ENCODE measurements at places on chromosomes 2 and 18.
A peak's percentile ranks its signal among the peaks of the same experiment; 100 is the strongest.

DNA sequence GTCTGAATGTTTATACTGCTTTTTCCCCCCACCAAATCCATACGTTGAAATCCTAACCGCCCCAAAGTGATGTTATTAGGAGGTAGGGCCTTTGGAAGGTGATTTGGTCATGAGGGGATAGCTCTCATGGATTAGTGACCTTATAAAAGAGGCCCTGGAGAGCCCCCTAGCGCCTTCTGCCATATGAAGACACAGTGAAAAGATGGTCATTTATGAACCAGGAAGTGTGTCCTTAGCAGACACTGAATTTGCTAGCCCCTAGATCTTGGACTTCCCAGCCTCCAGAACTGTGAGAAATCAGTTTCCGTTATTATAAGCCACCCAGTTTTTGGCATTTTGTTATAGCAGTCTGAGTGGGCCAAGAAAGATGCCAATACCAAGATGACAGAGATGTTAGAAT lies 7.2 kb upstream of the TSN start:
- DNase-seq: peak; percentile 53

- DNase-seq: no peak
Observed at GRCh38 chr2:132439703-132440398, 23.2 kb downstream of the GPR39 start.

DNA sequence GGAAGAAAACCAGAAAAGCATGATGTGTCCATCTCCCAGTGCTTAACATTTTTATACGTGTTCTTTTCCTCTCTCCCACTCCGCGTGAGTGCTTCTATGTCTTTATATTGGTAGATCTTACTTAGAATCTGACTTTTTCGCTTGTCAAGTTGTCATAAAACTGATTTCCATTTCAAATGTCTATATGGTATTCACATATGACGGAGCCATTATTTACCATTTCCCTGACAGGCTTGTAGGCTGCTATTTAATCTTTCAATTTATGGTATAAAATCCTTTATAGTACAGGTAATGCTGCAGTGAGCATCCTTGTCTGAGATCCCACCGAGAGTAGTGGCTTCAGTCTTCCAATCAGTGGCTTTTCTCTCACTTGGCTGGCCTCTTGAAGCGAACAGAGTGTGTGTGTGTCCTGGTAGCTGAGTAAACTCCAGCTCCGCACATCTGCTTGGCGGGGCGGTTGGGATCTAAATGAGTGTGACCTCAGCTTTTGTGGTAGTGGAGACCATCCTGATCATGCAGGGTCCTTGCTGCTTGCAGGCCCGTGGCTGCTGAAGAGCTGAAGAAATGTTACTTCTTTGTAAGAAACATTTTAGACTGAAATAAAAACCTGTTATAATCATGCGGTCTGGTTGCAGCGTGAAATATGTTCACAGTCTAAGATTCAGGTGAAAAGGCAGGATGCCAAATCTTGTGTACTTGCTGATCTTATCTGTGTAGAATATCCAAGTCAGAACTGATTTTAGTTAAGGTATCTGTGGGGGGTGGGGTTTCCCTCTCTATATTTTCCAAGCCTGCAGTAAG lies 40.2 kb downstream of the INPP4A start:
- DNase-seq: no peak

- peak; percentile 20 for DNase-seq
Observed at GRCh38 chr2:217288472-217289063, 428.7 kb upstream of the TNP1 start.

DNA sequence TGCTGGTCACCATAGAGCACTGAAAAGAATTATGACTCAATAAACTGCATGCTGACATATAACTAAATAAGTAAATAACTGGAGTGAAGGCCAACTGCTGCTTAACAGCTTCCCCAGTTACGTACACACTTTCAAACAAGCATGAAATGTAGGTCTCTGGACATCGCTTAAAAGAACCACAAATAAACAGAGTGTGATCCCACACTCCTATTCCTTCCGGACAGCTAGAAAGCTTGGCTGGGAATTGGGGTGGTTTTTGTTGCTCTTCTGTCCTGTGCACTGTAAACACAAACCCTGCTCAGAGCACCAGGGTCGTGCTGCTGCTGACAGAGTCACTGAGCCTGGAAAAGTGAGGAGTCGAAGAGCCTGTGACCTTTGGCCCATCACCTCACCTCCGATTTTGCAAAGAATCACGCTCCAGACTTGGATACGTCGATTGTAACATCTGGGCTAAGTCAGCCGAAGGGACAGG lies 162.7 kb upstream of the NT5C1B start:
- no peak for DNase-seq

DNA sequence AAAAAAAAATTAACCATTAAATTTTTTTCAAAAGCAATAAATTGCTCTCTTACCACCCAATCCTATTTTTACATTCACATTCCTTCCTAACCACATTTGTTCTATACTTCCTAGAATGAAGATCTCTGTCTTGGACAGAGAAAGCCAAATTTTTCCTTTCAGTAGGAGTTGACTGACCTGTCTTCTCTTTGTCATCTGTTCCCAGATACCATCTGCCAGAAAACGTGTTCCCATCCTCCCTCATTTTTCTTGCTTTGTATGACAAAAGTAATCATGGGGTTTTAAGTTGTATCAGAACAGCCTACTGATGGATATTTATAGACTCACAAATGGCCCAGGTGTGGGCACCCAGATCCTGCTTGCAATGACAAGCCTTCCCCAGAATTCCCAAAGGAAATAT lies 182.1 kb downstream of the CYP26B1 start:
- DNase-seq: no peak

- DNase-seq: no peak
Observed at GRCh38 chr2:173353556-173353955, 1.1 kb upstream of the CDCA7 start.

- no peak for DNase-seq
Observed at GRCh38 chr2:172664766-172665165, 70.9 kb upstream of the RAPGEF4 start.

GRCh38 chr2:105144941-105145300 lies 96.6 kb upstream of the GPR45 start:
- DNase-seq: no peak

GRCh38 chr2:192286093-192286701 lies 91.5 kb upstream of the TMEFF2 start:
- DNase-seq: peak; percentile 43

GRCh38 chr18:46282177-46282570 lies 178.0 kb downstream of the HAUS1 start:
- DNase-seq: no peak

GRCh38 chr2:239507576-239508258 lies 106.9 kb upstream of the HDAC4 start:
- no peak for DNase-seq

DNA sequence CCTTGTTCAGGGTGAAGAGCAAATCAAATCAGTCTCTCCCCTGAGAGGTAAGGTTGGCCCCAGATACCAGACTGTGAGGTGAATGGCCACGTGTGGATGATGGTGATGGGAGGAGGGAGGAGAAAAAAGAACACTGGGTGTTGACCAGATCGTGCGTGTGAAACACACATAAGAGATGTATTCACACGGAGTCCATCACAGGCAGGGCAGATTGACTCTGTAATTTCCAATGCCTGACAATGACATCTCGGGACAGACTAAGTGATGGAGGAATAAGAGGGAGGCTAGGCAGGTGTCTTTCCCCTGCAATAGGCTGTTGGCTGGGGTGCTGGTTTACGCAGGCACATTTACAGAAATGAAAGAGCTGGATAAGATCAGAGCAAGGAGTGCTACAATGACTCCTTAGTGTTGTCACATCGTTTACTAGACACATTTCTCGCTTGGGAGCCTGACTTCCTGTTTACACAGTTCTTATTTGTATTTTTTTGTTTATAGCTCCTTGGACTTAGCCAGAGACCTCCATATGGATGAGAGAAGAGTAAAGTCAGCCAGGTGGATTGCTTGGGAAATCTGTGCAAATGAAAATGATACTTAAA lies 43.1 kb downstream of the CPO start:
- DNase-seq: peak; percentile 48

Measured in SK-N-DZ (cell line).